ENCODE measurements at places on chromosomes 7 and 10.

DNA sequence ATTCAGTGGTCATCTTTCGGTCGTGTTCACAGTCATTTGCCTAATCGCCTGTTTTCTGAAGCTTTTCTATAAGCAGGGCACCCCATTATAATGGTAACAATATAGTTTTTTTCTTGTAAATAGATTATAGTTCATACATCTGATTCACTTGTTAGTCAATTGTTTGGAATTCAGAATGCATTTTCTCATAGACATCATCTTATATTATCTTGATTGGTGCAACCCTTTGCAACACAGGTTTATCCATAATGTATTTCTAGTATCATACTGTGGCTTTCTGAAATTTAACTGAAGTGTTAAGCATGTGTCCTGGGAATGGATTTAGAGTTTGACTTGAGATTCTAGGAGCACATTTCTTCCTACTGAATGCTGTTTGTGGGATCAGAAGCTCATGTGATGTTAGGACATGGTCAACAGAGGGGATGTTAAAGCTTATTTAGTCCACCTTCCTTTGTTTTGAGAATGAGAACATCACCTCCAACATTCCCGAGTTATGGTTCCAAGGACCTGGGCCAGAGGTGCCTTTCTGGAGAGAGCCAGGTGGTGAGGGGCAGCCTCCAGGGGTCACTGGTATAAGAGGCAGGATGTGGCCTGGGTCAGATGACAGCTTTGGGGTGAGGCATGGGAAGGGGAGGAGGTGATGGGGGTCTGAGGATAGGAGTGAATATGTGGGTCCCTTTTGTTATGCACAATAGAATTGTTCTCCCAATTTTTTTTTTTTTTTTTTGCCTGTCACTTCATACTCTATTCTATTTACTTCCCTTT is 415.6 kb downstream of the EXOC4 start:
- no peak for DNase-seq

DNA sequence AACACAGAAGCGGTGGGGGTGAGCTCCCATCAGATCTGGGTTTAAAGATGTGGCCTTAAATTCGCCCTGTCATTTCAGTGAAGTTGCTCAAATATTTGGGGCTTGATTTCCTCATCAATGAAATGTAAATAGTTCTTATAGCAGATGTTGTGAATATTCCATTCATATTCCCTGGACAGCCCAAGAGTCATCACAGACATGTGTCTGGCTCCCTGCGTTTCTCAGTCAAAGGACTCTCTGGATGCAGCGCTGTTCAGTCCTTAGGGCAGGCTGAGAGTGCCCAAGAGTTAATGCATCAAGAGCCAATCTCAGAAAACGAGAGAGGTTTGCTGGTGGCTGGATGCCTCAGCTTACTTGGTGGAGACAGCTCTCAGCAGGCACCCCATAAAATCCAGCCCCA is 475.5 kb upstream of the VSTM2A start:
- no peak for DNase-seq

- no peak for DNase-seq
Measured at GRCh38 chr7:2247141-2247995, 5.3 kb downstream of the NUDT1 start.

DNA sequence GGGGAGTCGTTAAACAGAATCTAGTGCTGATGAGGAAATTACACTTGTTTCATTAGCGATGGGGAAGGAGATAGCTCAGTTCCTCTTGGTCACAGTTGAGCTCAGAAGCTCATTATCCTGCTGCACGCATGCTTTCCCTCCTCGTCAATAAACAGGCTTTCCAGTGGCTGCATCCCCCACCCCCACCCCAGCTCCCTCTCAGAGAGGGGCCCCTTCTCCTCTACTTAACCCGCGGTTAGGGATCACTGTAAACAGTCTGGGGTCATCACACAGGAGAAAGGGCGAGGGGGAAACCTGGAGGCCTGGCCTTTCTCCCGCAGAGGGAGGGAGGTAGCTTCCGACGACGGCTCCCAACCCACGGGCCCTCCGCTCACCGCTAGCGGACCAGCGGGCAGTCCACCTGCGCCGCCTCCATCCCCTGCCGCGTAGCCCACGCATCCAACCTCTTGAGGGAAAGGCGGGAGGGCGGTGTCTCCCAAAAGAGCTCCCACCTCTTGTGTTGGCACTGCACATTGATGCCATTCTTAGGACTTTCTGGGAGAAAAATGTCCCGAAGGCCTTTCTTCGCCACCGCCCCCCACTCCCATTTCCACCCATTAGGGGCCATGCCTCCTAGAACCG is 80.8 kb downstream of the PAX2 start:
- DNase-seq: no peak

GRCh38 chr7:36227223-36227622 is 74.2 kb downstream of the EEPD1 start:
- no peak for DNase-seq

GRCh38 chr10:103792547-103792946 is 62.8 kb downstream of the SH3PXD2A start:
- no peak for DNase-seq

DNA sequence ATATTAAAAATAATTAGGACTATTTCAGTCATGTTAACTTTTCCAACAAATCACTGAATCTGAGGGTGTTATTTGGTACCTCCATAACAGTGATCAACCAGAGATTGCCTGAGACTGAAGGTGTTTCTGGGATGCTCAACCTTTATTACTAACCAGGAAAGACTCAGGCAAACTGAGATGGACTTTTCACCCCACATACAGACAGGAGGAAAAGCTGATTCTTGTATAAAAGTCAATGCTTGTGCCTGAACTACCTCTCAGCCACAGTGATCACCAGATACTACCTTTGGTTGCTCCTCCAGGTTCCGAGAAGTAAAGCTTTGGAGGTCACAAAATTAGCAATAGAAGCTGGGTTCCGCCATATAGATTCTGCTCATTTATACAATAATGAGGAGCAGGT is 1.9 kb downstream of the AKR1C3 start:
- DNase-seq: no peak

DNA sequence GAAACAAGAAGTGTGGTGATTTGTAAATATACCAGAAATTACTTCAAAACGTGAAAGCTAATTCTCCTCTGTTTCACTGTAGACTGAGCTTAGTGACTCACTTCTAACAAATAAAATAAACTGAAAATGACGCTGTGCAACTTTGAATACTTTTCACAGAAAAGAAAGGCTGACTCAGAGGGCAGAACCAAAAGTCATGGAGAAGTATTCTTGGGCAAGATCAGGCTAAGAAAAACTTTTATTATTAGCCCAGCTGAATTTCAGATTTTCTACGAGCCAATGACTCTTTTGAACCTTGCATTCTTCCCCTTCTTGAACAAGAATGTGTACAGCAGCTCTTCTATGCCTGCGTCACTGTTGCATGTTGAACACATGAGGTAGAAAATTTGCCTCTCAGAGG is 527.3 kb upstream of the GHITM start:
- no peak for DNase-seq

DNA sequence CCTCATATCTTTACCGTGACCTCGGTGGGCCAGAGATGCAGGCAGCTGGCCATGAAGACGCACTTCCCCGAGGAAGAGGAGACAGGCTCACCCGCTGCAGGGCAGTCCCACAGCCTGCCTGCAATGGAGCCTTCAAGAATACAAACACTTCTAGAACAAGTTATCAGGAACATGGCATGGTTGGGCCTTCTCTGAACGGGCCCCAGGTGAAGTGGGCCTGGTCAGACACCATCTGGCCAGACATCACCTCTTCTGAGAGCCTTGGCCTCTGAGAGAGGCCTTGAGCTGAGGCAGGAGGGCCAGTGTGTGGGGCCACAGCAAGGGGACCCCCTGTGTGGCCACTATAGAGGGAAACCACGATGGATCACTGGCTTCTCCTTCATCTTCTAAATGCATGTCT is 112.4 kb upstream of the GDF10 start:
- no peak for DNase-seq

DNA sequence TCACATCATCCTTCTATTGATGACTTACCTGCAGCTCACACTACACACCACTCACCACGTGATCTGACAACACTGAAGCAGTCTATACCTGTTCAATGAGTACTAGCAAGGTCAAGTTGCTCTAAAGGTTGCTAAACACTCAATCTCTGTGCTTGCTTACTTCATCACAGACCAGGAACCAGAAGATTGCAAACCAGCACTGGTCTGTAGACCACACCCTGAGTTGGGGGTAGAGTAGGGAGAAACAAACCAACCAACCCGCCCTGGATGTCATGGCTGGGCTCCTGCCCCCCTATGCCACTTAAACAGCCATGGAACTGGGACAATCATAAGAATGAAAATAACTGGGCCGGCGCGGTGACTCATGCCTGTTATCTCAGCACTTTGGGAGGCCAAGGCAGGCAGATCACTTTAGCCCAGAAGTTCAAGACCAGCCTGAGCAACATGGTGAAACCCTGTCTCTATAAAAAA is 19.6 kb downstream of the DLG5 start:
- no peak for DNase-seq

DNA sequence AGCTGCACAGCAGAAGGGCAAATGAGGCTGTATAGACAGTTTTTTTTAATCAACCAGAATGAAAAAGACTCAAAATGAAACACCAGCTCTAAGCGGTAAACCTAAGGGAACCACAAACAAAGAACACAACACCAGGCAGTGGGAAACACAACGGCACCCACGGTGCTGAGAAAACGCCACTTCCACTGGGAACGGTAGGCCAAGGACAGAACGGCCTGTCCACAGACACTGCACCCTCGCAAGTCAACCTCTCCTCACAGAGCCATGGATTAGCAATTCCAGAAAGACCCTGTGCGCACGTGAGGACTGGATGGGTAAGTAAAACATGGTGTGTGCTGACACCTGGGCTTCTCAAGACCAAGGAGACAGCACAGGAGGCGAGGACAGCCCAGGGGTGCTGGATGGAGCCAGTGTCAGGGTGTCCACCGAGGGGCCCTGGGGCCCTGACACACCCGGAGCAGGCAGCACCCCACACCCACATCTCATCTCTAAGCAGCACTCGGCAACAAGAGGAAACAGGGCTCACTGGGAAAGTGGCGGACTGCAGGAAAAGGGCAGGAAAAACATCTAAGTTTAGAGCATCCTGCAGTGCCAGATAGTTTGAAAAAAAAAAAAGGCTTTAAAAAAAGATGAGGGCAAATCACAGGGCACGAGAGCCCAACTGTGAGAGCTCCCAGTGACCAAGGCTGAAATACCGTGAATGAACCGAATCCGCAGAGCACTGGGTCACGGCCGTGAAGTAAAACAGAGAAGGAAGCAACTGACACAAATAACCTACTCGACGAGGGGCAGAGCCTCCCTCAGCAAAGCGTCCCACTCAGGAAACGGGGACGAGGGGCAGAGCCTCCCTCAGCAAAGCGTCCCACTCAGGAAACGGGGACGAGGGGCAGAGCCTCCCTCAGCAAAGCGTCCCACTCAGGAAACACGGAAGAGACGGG is 120.2 kb downstream of the MAD1L1 start:
- no peak for DNase-seq

GRCh38 chr7:2141651-2142050 is 91.1 kb downstream of the MAD1L1 start:
- no peak for DNase-seq

DNA sequence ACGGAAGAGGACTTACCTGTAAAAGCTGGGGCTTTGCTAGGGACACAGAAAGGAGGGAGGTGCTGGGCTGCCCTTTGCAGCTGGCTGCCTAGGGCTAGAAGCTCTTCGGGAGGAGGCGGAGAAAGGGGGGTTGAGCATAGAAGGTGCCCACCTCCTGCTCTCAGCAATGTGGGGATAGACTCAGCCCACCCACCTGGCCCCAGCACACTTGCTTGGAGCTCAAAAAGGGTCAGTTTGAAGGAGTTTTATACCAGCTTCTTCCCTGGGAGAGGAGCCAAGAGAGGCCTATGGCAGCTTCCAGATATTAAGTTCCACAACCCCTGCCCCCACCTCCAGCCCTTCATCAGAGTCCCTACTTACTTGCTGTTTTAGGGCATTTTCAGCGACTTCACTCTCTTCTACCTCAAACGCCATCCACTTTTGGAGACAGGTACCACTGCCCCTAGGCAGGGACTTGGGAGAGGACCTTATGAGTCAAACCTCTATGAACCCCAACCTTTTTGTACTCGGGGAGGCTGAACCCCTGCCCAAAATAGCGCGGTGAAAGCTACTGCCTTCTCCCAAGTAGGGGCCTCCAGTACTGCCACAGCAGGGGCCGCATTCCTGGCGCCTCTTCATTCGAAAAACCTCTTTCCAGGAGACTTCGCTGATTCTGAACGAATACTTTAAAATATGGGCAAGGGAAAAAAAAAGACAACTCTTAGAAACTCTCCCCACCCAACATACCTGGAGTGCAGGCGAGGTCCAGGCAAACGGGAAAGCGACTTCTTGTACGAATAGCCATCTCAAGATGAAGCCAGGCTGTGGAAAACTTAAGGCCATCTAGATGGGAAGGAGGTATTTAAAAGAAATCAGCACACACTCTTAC is 1.2 kb upstream of the EVX1 start:
- DNase-seq: no peak

DNA sequence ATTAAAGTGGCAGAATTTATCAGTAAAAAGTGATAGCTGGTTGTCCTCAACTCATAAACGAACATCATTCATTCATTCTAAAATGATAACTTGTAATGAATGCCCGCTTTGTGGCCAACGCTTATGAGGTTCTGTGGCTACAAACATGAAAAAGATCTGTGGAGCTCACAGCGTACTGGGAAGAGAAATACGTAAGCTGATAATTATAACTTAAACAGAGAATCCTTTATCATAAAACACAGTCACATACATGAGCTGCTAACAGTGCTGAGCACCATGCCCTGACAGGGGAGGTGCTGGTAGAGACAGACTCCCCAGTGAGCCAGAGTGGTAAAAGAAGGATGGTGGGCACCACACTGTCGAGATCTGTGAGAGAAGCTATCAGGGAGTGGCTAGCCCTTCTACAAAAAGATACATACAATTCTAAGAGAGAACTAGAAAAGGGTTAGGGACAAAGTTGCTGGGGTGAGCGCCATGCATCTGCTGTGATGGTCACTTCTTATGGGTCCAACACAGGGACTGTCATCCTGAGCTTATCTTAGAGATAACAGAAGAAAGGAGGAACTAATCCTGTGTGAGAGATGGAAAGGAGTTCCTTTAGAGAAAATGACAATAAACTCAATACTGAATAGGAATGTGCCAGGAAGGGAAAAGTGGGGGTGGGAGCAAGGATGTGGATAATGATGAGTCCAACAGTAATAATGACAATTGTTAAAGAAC is 106.7 kb downstream of the USP6NL start:
- no peak for DNase-seq

DNA sequence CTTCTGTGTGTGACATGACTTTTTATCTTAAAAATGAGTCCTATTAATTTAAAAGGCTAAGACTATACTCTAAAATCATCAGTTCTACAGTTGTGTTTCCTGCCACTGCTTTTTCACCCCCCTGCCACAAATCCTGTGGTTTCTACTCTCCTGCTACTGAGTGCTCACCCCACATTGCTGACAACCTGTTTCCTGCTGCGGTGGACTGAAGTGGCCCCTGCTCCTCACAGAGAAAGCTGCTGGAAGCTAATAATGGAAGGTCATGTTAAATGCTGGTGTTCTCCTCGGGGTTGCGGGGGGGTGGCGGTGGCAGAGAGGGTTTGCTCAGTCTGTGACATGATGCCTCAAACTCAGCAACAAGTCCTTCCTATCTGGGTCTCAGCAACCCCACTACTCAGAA is 113.2 kb upstream of the INHBA start:
- DNase-seq: no peak

- no peak for DNase-seq
Measured at GRCh38 chr10:13347043-13347499, 1.0 kb downstream of the SEPHS1 start.

Data from T-cell (primary cell).